MCF 10A (cell line): ENCODE measurements at places on chromosomes 13 and 19. TPM values are rescaled to one million over a fixed set of nuclear protein-coding genes. Genes with fewer than 3 reads are reported as not detected.

GRCh38 chr19:7550169-7550770, 14.8 kb downstream of the PNPLA6 start:
- no peak for DNase-seq

- no peak for DNase-seq
Measured at GRCh38 chr13:50107205-50107604, 92.0 kb downstream of the KCNRG start.

Gene ZNF626
- total RNA-seq, result not detected in 2 replicates

- DNase-seq, result no peak
Measured at GRCh38 chr13:92727118-92727517, 499.5 kb upstream of the GPC6 start.

DNA sequence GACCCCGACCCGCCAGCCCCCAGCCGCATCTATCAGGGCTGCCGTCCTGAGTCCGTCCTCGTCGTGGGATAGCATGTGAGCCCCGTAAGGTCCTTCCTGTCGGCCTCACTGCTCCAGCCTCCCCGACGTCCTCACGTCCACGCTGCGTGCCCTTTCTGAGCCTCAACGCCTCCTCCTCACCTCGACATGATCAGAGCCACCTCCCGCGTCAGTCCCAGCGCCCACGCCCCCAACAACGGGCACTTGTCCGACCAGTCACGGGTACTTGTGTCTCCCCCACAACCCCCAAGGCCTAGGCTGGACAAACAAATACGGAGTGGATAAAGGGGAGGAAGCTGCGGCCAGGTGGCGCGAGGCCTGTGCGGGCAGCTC, 665 bp downstream of the ZNF497 start:
- DNase-seq, result no peak

DNA sequence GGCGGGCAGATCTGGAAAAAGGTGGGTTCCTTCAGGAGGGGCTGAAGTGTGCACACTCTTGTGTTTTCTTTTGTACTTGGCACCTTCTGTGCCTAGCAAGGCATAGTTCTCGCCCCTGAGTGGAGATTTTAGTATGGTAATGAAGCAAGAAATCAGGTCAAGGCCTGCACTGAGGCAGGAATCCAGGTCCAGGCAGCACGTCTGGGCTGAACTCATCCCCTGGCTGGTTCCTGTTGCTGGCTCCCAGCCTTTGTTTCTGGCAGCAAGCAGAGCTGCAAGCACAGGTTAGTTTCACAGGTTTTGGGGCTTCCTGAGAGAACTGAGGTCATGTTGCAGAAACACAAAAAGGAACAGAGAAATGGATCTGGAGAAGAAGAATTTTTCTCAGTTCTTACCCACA, 21.2 kb downstream of the SIGLEC7 start:
- no peak for DNase-seq

Gene GRIN2D
- 0.35 and 0.39 TPM in 2 replicates for total RNA-seq

DNA sequence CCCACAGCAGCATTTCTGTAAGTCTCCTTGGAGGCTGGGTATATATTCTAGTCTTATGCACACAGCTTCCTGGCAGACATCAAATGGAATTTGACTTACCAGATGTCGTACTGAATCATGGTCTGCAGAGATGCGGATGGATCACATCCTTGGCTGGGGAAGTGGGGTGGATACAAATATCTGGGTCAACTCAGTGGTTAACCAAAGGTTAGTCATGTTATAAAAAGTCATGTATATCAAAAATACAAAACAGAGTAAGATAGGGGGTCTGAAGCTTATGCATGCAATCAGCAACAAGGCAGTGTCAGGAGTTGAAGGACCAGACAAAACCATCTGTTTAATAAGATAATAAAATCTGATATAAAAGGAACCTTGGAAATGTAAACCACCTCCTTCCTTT, 61.9 kb downstream of the WASF3 start:
- DNase-seq, result no peak

DNA sequence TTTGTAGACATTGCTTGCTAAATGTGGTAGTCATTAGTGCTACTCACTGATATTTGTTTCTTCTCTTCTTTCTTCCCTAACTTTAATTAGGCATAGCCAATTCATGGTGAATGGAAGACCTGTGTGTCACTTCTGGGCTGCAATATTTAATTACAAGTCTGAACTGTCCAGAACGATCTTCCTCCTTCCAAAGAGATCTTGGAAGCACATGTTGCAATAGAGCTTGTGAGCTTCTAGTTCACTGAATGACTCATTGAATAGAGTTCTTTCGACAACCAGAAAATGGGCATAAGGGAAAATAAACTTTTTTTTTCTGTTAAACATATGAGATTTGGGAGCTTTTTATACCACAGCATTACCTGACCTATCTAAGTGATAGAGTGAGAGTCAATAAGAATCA, 1264.6 kb downstream of the PCDH9 start:
- DNase-seq, result peak; percentile 76

DNA sequence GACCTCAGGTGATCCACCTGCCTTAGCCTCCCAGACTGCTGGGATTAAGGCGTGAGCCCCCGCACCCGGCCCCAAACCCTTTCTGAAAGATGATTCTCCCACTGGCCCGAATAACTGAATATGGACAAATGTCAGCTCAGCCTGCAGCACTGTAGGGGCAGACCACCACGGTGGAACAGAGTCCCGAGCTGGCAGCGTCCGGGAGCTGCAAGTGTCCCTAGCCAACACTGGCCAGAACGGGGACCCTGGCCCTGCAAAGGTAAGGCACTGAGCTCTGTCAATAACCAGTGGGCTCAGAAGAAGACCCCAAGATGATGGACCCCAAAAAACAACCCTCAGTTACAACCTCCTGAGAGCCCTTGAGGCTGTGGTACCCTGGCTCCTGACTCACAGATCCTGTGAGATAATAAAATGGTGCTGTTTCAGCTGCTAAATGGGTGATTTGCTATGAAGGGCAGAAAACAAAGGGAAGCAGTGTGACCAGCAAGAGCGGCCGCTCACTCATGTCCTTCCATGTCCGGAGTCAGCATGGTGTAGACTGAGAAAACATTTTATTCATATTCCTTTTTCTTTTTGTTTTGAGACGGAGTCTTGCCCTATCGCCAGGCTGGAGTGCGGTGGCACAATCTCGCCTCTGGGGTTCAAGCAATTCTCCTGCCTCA, 1.6 kb downstream of the LSM7 start:
- no peak for DNase-seq

GRCh38 chr13:73419186-73419585, 360.4 kb downstream of the KLF5 start:
- DNase-seq, result no peak

DNA sequence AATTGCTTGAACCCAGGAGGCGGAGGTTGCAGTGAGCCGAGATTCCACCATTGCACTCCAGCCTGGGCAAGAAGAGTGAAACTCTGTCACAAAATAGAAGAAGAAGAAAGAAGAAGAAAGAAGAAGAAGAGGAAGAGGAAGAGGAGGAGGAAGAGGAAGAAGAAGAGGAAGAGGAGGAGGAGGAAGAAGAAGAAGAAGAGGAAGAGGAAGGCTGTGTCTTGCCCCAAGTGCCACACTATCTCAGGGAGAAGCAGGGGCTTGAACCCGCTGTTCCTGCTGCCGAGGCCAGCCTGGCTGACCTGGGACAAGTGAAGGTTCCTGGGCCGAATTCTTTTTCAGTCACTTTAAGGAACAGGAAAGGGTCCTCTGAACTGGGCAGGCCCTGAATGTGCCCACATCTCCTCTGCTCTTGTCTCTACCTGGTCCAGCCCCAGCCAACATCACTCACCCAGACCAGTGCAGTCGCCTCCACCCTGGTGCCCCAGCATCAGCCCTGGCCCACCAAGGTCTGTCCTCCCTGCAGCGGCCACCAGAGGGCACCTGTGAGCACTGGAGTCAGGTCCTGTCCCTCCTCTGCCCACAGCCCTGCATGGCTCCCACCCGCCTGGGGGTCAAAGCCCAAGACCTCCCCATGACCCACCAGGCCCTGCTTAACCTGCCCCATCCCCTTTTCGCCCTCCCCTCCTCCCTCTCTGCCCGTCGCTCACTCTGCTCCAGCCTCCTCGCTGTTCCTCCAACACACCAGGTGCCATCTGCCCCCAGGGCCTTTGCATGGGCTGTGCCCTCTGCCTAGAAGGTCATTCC, 20.0 kb downstream of the TICAM1 start:
- DNase-seq, result peak; percentile 77

Gene SLC17A7
- total RNA-seq, result not detected in 2 replicates

GRCh38 chr13:68535329-68535728, 1305.2 kb upstream of the PCDH9 start:
- no peak for DNase-seq

Gene SYMPK
- total RNA-seq, result 77.4 and 86.2 TPM in 2 replicates

Gene DAND5
- not detected in 2 replicates for total RNA-seq

- no peak for DNase-seq
Measured at GRCh38 chr13:76523740-76524340, 362.4 kb downstream of the KCTD12 start.

DNA sequence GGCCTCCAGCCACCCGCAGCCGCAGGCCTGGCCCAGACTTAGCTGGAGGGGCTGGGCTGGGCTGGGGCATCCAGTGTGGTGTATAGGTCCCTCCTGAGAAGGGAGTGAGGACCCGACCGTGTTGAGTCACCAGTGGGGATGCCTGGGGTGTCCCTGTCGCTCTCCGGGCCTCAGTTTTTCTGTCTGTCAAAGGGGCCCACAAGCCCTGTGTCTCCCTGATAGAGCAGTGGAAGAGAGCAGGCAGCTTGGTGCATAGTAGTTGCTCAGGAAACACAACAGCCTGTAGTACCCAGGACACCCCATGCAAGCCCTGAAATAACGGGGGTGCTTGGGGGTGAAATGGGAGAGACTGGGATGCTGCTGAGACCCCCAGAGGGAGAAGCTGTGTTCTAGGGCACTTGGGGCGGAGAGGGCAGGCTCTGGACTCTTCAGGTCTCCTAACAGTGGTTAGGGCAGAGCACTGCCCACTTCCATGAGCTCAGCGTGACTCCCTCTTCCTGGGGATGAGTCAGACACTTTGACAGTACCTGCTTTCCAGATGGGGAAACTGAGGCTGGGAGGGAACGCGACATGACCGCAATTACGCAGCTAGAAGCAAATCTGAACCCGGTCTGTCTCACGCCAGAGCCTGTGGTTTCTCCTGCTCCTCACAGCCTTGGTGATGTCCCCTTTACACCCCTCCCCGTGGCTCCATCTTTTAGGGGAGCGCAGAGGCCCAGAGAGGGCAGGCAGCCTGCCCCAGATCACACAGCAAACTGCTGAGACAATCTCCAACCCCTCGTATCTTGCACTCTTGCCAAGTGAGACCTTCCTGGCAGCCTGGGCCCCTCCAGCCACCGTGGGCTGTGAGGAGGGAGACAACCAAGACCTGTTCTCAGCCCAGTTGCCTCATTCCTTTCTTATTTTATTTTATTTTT, 692 bp downstream of the SULT2B1 start:
- DNase-seq, result no peak

DNA sequence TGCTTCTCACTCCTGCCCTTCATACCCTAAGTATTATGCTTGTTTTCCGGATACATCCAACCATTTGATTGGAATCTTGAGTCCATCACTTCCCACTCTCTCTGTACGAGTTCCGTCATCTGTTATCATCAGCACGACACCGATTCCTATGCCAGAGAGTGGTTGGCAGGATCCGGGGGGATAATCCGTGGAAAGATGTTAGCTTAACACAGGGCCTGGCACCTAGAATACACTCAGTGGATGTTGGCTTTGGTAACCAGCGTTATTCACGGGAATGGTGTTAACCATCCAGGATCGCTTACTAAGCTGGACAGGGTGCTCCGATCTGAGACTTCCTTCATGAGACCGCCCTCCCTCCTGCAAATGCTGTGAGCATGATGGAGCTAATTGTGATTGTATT, 12.4 kb downstream of the VSTM2B start:
- no peak for DNase-seq

DNA sequence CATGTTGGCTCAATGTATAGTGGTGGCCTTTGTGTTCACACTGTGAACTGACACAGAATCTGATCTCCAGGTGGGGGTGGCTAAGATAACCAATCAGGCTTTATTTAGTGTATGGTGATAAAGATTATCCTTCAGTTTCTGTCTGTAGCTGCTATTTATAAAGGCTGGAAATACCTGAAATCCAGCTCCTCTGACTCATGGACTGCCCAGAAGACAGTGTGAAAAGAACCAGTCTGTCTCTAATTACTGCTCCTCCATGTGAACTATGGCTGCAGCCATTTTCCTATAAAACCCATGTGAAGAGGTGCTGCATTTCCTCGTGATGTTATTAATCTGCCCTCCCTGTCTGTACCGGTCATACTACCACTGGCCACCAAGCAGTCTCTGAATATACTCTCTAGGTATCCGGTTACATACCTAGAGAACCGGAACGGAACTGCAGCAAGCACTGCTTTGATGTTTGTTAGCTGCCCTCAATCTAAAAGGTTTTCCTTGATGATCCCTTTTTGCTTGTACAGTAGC, 238.0 kb downstream of the LHFPL6 start:
- peak; percentile 5 for DNase-seq

Gene SLC10A2
- total RNA-seq, result not detected in 2 replicates

- DNase-seq, result peak; percentile 64
Measured at GRCh38 chr19:35144600-35145436, 1.8 kb downstream of the FXYD7 start.

DNA sequence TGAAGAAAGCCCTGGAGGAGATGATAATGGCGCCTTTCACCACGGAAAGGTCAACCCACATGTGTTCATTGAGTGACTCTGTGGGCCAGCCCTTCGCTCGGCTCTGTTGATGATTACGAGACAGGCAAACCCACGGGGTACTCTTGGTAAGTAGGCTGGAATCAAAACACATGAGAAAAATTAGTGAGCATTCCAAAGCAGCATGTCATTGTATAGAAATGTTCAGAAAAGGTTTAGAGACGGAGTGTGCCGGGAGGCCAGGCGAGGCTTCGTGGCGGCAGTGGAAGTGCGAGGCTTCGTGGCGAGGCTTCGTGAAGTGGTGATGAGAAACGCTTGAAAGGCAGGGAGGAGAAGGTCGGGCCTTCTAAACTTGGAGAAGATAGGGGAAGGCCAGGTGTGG, 144.3 kb downstream of the ZNF536 start:
- DNase-seq, result no peak

DNA sequence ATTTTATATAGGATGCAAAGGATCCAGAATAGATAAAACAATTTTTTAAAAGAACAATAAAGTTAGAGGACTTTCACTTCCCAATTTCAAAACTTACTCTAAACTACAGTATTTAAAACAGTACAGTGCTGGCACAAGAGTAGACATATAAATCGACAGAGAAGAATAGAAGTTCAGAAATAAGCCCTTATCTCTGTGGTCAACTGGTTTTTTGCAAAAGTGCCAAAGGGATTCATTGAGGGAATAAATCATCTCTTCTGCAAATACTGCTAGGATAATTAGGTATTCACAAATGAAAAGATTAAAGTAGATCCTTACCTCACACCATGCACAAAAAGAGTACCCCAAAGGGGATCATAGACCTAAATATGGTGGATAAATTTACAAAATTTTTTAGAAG, 431.0 kb upstream of the HTR2A start:
- no peak for DNase-seq
